ENCODE measurements at places on chromosomes 12 and 14.

- DNase-seq: no peak
Observed at GRCh38 chr12:66823857-66824570, 145.1 kb upstream of the GRIP1 start.

DNA sequence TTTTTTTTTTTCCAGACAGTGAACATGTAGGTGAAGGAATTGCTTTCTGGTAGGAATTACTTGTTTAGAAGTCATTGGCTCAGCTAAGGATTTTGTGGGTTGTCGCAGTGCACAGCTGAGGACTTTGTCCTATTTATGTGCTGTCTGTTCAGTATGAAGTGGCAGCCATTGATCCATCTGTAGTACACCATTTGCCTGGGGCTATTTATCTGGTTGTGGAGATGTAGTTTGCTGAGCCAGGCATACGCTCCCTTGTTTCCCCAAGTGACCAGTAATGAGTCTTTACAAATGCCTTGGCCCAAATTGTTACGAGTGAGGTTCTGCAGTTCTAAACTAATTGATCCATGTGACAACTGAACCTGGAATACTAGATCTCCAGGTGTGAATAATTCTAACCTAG lies 140.1 kb downstream of the NRXN3 start:
- DNase-seq: no peak

GRCh38 chr14:49506650-49507049 lies 79.5 kb downstream of the RPS29 start:
- no peak for DNase-seq

GRCh38 chr14:22159957-22160356 lies 429.1 kb downstream of the DAD1 start:
- no peak for DNase-seq

DNA sequence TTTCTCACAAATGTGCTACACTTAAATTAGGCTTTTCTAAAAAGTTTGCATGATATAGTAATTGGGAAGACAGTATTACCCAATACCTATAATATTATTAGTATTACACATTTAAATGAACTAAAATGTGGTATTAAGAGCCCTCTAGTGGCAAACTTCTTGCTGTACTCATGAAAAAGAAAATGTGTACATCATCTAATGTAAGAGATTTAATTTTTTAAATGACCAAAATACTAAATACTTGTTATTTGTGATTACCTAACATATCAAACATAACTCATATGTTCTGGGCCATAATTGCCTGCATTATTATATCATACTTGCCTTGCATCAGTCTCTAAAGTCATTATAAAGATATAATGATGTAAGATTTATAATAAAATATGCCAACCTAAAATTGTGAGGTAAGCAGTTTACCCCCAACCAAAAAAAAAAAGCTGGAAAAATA lies 64.2 kb downstream of the DNAI7 start:
- no peak for DNase-seq

DNA sequence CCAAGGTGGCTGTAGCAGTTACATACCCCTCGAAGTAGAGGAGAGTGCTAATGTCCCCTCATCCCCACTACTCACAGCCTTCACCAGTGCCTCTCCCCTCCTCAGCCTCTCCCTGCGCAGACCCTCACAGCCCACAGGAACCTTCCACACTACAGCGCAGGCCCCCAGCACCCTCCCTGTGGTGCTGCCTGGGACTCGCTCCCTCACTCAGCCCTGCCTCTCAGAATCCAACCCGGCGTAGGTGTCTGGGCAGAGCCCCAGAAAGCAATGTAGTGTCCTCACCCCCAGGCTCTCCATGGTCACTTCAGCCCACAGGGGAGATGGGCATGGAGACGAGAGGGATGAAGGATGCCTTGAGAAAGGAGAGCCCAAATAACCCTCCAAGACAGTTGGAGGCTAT lies 10.9 kb upstream of the ZNF740 start:
- DNase-seq: peak; percentile 13

GRCh38 chr12:3152011-3152511 lies 74.9 kb downstream of the TSPAN9 start:
- no peak for DNase-seq
